CD4-positive, alpha-beta T cell treated with Interleukin-15 for 1 hour (primary cell): ENCODE measurements at places on chromosomes 11 and 22.

DNA sequence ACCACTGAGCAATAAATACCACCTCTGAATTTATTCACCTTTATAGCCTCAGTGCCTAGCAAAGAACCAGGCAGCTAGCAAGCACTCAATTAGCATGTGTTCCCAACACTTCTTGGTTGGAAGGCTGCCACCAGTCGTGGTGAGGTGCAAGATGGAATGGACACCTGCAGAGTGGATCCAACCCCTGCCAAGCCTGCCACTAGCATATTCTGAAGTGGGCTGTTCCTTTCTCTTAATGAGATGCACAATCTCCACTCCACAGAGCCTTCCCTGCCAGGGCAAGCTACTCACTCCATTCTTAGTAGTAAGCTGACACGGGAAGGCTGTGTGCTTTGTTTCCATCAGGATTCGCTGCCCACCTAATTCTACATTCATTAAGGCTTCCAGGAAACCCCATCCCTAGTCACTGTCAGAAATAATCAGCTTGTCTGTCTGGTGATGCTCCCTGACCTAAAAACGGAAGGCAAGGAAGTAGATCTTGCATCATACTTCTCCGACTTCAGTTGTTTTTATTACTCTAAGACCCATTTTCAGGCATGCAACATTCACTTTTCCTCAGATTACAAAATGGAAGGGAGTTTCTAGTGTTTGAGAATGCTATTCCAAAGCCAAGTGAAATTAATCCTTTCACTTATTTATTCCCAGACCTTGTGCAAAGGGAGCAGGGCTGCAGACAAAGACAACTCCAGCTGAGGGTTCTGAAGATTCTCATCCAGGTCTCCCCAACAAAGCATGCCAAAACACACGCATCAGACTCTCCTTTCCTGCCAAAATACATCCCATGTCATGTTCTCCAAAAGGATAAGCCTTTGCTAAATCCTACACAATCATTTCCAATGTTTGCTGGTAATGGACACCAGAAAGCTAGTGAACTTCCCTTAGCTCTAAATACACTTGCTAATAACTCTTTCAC lies 128.0 kb downstream of the TENM4 start:
- DNase-seq = no peak

- DNase-seq = no peak
These were observed 777 bp downstream of the LTO1 start for GRCh38 chr11:69674267-69674885.

DNA sequence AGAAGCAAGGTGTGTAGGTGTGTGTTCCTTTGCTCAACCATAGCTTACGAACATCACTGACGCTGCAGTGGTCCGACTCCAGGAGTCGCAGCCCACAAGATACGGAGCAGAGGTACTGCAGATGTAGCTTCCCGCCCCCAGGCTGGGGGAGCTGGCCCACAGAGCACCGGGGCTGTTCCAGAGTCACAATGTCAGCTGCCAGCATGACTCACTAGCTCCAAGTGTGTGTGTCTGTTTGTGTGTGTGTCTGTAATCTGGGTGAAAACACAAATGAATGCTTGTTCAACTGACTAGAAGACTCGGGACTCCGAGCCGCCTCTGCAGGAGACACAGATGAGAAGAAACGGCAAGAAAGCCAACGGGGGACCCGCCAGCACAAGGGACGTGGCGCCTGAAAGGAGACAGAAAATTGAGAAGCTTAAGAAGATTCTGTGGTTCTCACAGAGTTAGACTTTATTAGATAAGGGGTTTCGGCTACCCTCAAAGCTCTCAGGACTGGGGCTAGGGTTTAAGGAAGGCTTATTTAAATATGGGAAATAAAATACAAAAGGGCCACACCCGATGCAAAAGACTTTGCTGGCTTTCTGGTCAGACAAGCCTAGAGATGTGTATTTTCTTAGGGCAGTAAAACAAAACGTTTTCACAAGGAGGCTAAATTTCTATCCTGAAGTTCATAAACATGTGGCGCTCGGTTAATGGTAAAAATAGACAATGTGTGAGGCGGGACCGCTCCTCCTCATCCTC lies 10.7 kb downstream of the VSIG10L2 start:
- DNase-seq = no peak

- DNase-seq = no peak
These were observed 655.1 kb upstream of the ARHGAP42 start for GRCh38 chr11:100031973-100032372.

GRCh38 chr11:100851147-100851546 lies 164.1 kb downstream of the ARHGAP42 start:
- no peak for DNase-seq
